Posterior vena cava (tissue), 2 donors: ENCODE measurements at places on chromosomes 3 and 15. TPM values are rescaled to one million over a fixed set of nuclear protein-coding genes. Genes with fewer than 3 reads are reported as not detected.

ZNF385D gene
- 25.8 TPM for total RNA-seq

PRR23B gene
- total RNA-seq = not detected

ERICH6 gene
- total RNA-seq = not detected

PP2D1 gene
- not detected for total RNA-seq

CDHR4 gene
- total RNA-seq = 0.29 TPM

SEC61A1 gene
- total RNA-seq = 188 TPM

KCNH8 gene
- total RNA-seq = 0.10 TPM
